Endothelial cell of coronary artery (primary cell): ENCODE measurements at places on chromosomes 13 and 19. TPM values are rescaled to one million over a fixed set of nuclear protein-coding genes. Genes with fewer than 3 reads are reported as not detected.

Gene ANGPTL8
- not detected in 2 replicates for total RNA-seq

Gene PSG11
- not detected in 2 replicates for total RNA-seq

Gene MLLT1
- total RNA-seq, result 4.6 and 7.4 TPM in 2 replicates

Gene HCN2
- total RNA-seq, result 0.63 and 2.9 TPM in 2 replicates

Gene SCGB2B2
- total RNA-seq, result 0.09 and 0.27 TPM in 2 replicates

Gene ADPRHL1
- 0.36 and 1.3 TPM in 2 replicates for total RNA-seq

Gene EGLN2
- total RNA-seq, result 107 and 118 TPM in 2 replicates
